NCI-H446 (cell line): ENCODE measurements at places on chromosomes 2 and 18.

- no peak for DNase-seq
These were observed 396.3 kb downstream of the TRIB2 start for GRCh38 chr2:13113002-13113401.

DNA sequence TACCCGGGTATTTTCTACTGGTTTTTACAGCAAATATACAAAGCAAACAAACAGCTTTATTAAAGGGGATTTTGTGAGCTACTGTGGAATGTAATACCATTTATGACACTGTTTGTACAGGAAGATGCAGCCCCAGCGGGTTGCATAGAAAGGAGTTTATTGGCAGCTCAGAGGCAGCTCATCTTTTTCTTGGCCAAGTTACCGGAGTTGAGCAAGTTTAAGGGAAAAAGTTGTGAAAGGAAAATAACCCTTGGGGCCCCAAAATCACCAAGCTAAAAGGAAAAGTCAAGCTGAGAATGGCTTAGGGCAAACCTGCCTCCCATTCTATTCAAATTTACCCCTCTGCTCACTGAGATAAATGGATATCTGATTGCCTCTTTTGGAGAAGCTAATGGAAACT is 60.8 kb downstream of the MOB4 start:
- DNase-seq = no peak

GRCh38 chr2:142300517-142300916 is 169.7 kb upstream of the LRP1B start:
- DNase-seq = no peak

GRCh38 chr2:109005686-109006204 is 16.7 kb upstream of the EDAR start:
- DNase-seq = peak; percentile 63

GRCh38 chr2:112118148-112118547 is 20.0 kb upstream of the FBLN7 start:
- DNase-seq = no peak

DNA sequence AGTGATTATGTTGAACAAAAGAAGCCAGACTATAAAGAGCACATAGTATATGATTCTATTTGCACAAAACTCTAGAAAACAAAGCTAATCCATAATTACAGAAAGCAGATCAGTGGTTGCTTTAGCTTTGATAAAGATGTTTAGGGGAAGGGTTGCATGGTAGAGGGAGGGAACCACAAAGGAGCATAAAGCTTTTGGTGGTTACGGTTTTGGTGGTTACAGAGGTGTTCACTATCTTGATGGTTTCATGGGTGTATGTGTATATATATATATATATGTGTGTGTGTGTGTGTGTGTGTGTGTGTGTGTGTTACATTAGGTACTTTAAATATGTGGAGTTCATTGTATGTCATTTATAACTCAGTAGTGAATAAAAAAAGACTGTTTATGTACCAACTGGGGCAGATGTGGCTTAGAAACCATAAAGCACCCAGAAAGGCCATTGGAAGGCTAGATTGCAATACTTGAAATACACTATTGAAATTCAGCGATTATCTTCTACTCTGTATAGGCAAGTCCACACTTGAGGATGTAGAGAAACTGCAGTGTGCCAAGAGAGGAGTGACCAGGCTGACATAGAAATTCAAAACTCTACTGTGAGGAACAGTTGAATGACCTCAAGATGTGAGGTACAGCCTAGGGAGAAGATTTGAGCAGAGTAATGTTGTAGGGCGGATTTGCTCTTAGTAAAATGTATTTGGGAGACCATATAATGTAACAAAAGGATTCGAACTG is 60.6 kb downstream of the CAB39 start:
- no peak for DNase-seq

DNA sequence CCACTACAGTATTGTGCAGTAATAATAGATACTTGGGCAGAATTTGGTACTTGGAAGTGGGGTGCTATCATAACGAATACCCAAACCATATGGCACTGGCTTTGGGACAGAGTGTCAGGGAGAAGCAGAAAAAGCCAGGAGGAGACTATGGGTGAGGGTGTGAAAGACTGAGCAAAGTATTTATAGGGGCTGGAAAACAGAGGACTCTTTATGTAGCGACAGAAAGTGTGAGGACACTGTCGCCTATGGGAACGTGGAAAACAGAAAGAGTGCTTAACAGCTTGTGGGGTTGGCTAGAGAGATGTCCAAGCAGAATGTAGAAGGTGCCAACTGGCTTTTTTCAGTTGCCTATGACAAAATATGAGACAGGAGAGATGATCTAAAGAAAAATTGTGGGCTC is 40.7 kb upstream of the PLEKHM3 start:
- no peak for DNase-seq

DNA sequence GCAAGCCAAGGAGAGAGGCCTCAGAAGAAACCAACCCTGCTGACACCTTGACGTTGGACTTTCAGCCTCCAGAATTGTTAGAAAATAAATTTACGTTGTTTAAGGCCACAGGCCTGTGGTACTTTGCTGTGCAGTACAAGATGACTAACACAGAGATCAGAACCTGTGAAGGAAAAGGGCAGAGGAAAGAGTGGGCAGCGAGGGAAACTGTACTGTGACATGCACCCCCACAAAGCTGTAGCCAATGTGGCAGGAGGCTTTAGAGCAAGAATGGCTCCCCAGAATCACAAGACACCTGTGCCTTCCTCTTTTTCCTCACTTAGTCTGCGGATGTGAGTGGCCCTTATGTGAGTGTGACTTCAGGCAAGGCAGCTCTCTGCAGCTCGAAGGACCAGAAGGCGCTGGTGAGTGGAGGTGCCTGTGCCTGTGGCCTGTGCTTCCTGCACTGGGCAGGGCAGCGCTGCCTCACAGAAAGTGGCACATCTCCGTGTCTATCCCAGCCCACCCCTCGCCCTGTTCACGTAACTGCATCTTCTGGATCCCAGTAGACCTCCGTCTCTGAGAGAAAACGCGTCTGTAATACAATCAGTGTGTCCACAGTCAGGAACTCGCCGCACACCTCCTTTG is 89.5 kb downstream of the MRPS9 start:
- no peak for DNase-seq

GRCh38 chr18:3520230-3521085 is 70.5 kb downstream of the TGIF1 start:
- DNase-seq = no peak

DNA sequence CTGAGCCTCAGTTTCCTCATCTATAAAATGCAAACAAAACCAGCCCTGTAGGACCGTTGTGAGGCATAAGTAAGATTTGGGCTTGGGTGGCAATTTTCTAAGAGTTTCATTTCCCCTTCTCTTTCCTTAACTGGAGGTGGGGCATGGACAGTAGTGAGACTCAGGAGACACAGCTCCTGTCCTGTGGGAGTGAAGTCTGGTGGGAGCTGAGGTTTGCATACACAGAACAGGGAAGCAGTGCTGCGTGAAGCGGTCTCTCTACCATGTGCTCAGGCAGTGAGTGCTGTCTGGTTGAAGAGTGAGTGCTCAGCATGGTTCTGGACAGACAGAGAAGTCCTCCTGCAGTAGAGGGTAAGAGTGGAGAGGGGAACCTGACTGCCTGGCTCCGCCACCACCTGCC is 62.3 kb upstream of the MCFD2 start:
- DNase-seq = no peak
